ENCODE measurements at places on chromosomes 6 and 20. TPM values are rescaled to one million over a fixed set of nuclear protein-coding genes. Genes with fewer than 3 reads are reported as not detected.

Gene ADGRF4
- total RNA-seq: not detected

DNA sequence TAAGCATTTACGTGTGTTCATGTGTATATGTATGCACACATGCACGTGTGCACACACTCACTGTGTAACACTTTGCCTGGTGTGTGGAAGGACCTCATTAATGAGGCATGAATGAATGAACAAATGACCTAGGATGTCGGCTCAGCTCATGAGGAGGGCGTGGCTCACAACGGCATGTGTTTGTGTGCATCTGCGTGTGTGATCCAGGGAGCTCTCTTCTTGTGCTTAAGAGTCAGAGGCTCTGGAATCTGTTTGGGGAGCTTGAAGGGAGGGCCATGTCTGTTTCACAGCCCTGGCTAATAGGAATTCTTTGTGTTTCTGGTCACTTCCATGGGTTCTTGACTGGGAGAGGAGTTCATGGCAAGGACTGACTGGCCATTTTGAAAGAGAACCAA is 32.7 kb downstream of the TOX2 start:
- H3K27ac ChIP-seq: no peak overlapping the region
- DNase-seq: no peak
- H3K27me3 ChIP-seq: no peaks in the 10 kb centered on the region
- no peak overlapping the region for H3K4me3 ChIP-seq

Gene MLN
- total RNA-seq: 0.39 TPM

Gene PDE10A
- total RNA-seq: 28.2 TPM

Gene HNF4A
- 0.22 TPM for total RNA-seq

Gene BANF2
- not detected for total RNA-seq

DNA sequence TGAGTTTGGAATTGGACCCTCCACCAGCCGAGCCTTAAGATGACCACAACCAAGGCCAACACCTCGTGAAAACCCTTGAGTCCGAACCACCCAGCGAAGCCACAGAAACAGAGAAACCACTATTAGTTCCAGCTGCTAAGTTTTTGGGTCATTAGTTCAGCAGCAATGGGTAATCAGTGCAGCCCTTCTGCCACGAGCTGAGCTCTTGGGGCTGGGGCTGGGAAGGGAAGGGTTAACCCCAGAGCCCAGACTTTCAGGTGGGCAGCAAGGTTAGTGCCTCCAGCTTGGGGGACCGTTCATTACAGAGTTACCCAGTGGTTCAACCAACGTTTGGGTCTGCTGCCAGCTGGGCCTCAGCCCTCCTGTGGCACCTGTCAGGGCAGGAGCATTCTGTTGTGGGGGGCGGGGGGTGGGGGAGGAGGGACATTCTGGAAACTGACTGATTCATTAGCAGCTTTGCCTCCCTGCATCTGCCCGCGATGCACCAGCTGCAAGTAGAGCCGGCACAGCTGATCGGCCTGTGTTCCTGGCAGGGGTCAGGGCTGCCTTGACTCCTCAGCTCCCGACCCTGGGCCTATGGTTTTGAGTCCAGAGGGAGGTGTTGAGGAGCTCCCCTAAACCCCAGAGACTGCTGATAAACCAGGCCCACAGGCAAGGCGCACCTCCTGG is 52.7 kb downstream of the TGM2 start:
- H3K4me3 ChIP-seq: no peak overlapping the region
- no peak overlapping the region for H3K27ac ChIP-seq
- no peaks in the 10 kb centered on the region for H3K27me3 ChIP-seq
- DNase-seq: no peak
- no peaks in the 10 kb centered on the region for H3K36me3 ChIP-seq

GRCh38 chr6:71345476-71346333 is 57.1 kb downstream of the OGFRL1 start:
- H3K27me3 ChIP-seq: no peaks in the 10 kb centered on the region
- no peak overlapping the region for H3K4me3 ChIP-seq
- H3K27ac ChIP-seq: no peak overlapping the region
- H3K36me3 ChIP-seq: no peaks in the 10 kb centered on the region
- no peaks in the 10 kb centered on the region for H3K4me1 ChIP-seq

DNA sequence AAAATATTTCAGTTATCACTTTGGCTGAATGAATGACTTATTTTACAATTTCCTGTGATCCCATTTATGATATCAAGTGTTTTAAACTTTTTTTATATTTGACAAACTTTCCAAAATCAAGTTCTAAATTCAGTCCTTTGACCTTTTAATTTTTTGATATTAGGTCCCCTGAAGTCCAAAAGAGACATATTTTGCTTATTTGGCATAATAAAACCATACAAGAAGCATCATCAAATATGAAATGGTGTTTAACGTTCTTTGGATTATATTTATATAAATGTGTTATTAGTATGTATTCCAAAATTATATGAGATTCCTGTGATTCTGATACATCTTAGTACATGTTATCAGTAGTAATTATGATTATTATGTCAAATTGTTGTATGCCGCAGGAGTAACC is 38.7 kb downstream of the ZNF133 start:
- H3K36me3 ChIP-seq: no peaks in the 10 kb centered on the region
- no peak overlapping the region for H3K4me3 ChIP-seq
- no peak for DNase-seq
- no peak overlapping the region for H3K27ac ChIP-seq
- H3K27me3 ChIP-seq: no peaks in the 10 kb centered on the region
- no peaks in the 10 kb centered on the region for H3K4me1 ChIP-seq

GRCh38 chr6:57177545-57178265 is 5.6 kb downstream of the BAG2 start:
- H3K4me1 ChIP-seq: peaks cover 3% of the 10 kb centered on the region
- DNase-seq: no peak
- H3K4me3 ChIP-seq: no peak overlapping the region
- no peaks in the 10 kb centered on the region for H3K27me3 ChIP-seq

GRCh38 chr20:24763386-24764026 is 185.6 kb upstream of the CST7 start:
- no peak overlapping the region for H3K4me3 ChIP-seq
- H3K4me1 ChIP-seq: peaks cover 21% of the 10 kb centered on the region
- no peaks in the 10 kb centered on the region for H3K27me3 ChIP-seq
- no peak for DNase-seq

DNA sequence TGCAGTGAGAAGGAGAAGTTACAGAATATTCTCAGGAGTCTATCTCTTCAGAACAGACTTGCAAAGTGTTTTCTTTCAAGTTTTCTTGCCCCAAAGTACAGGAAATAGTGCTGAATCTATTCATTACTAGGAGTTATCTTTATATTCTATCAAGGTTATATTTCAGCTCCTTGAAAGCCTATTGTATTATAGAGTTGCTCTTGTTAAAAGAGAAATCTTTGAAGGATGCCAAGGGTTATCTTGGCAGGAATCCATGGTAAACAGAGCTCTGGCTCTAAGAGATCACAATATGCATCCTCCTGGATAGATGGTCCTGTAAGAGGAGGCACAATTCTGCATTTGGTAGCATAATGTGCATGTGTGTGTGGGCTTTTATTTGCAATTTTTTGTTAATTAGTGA is 21.2 kb upstream of the SNRPB2 start:
- DNase-seq: no peak
- H3K36me3 ChIP-seq: no peaks in the 10 kb centered on the region
- H3K4me1 ChIP-seq: no peaks in the 10 kb centered on the region
- H3K4me3 ChIP-seq: no peak overlapping the region
- H3K27ac ChIP-seq: no peak overlapping the region

Gene GMPR
- total RNA-seq: 39.4 TPM

- H3K4me1 ChIP-seq: no peaks in the 10 kb centered on the region
- DNase-seq: no peak
- no peak overlapping the region for H3K4me3 ChIP-seq
Observed at GRCh38 chr6:121633309-121633708, 197.9 kb downstream of the GJA1 start.

DNA sequence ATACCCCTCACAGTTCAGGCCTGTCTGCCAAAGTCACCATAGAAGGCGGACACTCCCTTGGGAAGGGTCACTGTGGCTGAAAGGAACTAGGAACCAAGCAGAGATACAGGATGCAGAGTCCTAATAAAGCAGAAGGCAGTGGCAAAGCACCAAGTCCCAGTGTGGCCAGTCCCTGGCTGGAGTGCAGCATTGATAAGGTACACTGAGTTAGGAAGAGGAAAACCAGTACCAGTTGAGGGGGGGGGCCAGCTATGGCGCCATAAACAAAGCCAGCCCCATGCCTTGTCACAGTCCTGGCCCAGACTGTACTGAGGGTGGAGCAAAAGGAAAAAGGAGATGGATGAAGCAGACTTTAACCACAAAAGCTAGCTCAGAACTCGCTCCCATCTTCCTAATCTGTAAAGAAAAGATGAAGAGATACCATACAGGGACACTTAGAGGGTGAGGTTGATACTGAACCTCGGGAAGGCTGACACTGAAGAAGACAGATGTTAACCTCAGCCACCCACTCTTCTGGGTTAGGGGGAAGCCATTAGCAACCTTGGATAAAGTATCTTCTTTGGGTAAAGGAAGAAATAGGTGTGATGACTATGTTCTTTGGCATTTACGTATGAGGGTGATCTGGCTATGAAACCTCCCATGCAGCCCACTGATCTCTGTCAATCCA is 7.8 kb downstream of the ABHD12 start:
- H3K4me1 ChIP-seq: no peaks in the 10 kb centered on the region
- H3K4me3 ChIP-seq: no peak overlapping the region
- no peak for DNase-seq

GRCh38 chr6:131581523-131581922 is 8.5 kb downstream of the ARG1 start:
- H3K36me3 ChIP-seq: peaks cover 14% of the 10 kb centered on the region
- no peak overlapping the region for H3K4me3 ChIP-seq
- no peak overlapping the region for H3K27ac ChIP-seq
- no peaks in the 10 kb centered on the region for H3K27me3 ChIP-seq
- no peaks in the 10 kb centered on the region for H3K4me1 ChIP-seq

GRCh38 chr6:99841297-99841696 is 152.7 kb downstream of the MCHR2 start:
- H3K36me3 ChIP-seq: no peaks in the 10 kb centered on the region
- no peaks in the 10 kb centered on the region for H3K4me1 ChIP-seq
- H3K27ac ChIP-seq: no peak overlapping the region
- no peaks in the 10 kb centered on the region for H3K27me3 ChIP-seq
- no peak overlapping the region for H3K4me3 ChIP-seq

- H3K4me1 ChIP-seq: no peaks in the 10 kb centered on the region
- no peak for DNase-seq
- no peak overlapping the region for H3K27ac ChIP-seq
- no peak overlapping the region for H3K4me3 ChIP-seq
- H3K36me3 ChIP-seq: no peaks in the 10 kb centered on the region
- H3K27me3 ChIP-seq: no peaks in the 10 kb centered on the region
Observed at GRCh38 chr6:53861518-53861917, 66.7 kb downstream of the LRRC1 start.

Gene TMEM74B
- 6.2 TPM for total RNA-seq

DNA sequence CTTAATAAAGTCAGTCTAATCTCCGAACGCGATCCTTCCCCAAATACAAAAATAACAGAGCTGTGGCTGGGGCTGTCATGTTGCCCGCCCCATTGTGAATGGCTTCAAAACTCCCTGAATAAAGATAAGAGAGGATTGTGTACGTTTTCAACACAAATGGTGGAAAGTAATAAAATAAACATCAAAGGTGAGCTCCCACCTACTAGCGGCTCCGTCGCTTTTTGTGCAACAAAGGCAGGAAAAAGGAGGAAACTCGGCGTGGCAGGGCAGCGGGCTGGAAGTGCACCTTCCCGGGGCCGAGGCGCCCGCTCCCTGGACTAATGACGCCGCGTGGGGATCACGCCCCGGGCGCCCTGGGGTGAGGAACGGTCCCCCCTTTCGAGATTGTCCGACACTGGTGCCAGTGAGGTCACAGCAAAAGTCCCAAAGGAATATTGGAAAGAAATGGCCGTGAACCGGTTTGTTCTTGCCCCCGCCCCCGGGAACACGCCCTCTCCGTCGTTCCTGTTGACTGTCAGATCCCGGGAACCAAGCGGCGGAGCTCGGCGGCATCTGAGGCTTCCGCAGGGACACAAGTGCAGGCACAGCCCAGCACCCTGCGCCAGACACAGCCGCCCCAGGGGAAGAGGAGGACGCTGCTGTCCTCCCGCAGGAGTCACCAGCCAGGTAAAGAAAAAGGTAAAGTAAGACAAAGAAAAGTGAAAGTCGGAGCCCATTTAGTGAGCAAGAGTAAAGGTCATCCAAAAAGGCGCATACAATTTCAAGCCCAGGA is 1.1 kb upstream of the FOXQ1 start:
- H3K27ac ChIP-seq: peak overlapping the region; percentile 35
- peaks cover 66% of the 10 kb centered on the region for H3K27me3 ChIP-seq
- no peaks in the 10 kb centered on the region for H3K36me3 ChIP-seq
- no peak for DNase-seq

- no peak for DNase-seq
- no peak overlapping the region for H3K27ac ChIP-seq
- no peaks in the 10 kb centered on the region for H3K36me3 ChIP-seq
- H3K4me3 ChIP-seq: no peak overlapping the region
- peaks cover 12% of the 10 kb centered on the region for H3K4me1 ChIP-seq
Observed at GRCh38 chr20:32672982-32673851, 524 bp downstream of the C20orf203 start.

DNA sequence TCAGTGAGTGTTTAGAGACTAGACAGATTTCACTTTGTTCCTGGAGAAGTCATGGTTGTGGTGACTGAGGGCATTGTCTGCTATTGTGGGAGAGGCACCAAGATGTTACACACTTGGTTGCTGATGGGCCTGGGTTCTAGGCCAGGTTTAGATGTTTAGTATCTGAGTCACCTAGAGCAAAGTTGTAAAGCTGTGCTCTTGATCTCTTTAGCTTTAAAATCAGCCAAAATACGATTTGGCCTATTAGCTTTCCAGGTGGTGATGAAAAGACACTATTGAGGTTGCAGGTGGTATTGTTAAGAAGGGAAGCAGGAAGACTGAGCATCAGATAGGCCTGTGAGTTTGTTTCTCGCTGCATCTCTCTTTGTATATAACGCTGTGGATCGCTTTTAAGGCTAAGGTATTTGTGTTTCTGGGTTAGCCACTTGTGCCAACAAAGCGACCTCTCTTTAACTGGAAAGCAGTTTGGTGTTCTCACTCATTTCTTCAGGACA is 48.6 kb downstream of the FOXO3 start:
- no peak for DNase-seq
- peaks cover 4% of the 10 kb centered on the region for H3K4me1 ChIP-seq
- no peaks in the 10 kb centered on the region for H3K27me3 ChIP-seq

All from spinal cord (tissue), 10 donors.